ENCODE measurements at places on chromosomes 7 and 10.

DNA sequence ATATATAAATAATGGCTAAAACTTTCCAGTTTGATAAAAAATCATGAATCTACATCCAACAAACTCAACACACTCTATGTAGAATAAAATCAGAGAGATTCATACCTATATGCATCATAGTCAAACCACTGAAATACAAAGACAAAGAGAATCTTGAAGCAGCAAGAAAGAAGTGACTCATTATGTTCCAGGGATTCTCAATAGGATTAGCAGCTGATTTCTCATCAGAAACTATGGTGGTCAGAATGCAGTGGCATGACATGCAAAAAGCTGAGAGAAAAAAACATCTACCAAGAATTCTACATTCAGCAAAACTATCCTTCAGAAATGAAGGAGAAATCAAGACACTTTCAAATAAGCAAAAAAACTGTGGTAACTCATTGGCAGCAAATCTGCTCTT is 187.4 kb downstream of the RNLS start:
- DNase-seq: no peak

DNA sequence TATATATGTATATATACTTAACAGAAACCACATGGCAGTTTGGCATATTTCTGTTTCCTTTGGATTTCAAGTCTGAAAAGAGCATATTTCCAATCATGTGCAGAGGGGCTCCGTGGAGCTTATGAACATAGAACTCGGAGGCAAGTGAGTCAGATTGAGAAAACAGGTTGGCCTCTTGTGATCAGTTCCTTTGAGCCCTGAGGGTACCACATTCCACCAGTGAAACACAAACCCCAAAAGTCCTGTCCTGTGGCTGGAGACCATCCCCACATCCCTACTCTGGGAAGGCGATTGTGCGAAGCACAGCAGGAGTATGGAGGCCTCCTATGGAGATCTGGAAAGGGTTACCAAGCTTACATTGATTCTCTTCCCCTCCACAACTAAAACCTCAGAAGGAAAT is 196.7 kb upstream of the TMEM72 start:
- no peak for DNase-seq

DNA sequence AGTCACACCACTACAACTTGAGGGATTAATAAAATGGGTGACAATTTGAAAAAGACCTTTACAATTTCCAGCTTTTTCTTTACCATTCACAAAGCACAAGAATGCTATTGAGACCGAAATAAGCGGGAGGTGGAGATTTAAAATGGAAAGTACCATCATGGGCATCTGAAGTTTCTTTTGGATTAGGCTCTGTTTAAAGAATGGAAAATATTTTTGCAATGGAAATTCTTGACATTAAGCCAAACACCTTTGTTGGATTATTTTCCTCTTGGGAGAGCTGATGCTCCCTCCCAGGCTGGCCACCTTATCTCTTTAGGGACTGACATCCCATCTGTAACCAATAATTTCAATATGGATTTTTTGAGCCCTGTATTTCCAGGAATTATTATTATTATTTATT is 62.5 kb downstream of the BPGM start:
- no peak for DNase-seq

- no peak for DNase-seq
Observed at GRCh38 chr7:156823435-156823834, 69.5 kb downstream of the LMBR1 start.

GRCh38 chr7:4479367-4480039 is 202.6 kb upstream of the FOXK1 start:
- no peak for DNase-seq

GRCh38 chr7:128075242-128076095 is 44.2 kb upstream of the LRRC4 start:
- peak; percentile 24 for DNase-seq

DNA sequence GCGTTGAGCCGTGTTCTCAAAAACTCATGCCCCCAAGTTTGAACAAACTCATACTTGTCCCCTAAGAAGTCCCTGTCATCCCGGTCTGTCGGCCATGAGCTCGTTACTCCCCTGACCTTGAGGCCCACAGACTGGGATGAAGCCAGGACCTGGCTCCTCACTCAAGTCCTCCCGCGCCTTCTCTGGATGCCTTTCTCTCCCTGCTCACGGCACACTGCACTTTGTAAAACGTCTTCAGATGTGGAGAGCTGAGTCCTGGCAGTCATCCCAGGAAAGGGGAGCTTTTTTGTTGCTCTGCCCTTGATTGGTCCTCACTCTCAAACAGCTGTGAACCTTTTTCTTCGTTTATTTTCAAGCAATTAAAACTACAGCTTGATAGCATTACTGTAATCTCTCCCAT is 110.8 kb downstream of the JAZF1 start:
- no peak for DNase-seq

DNA sequence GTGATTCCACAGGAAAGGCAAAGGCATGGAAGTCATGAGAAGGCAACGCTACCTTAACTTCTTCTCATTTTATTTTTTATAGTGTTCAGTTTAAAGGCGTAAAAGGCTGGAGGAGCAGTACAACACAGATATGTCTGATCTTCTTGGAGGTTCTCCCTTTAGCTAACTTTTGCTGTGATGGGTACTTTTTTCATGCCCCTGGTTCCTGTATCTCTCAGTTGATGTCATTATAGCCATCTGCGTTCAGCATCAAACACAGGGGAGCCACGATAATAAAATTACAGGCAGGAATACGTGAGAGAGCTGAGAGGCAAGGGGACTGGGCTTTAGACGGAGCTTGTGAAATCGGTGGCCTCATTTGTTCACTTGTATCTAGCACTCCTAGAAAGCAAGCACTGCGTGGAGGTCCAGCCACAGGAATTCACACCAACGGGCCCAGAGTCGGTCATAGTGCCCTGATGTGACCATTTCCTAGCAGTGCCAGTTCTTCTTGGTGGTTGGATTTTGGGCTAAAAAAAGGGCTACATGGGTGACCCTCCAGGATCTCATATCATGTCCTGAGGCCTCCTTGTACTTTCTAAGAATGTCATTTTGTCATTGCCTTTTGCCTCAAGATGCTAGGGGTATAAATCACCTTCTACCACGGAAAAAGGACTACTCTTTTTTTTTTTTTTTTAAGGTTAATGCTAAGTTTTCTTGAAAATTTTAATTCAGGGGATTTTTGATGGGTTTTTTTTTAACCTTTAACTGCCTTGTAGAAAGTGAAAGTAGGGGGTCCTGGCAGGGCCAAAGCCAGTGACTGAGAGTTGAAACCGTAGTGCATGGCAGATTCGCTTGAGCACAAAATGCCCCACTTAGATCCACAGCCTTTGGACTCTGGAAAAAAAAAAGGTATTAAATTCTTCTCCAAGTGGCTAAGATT is 191.5 kb downstream of the CELF2 start:
- DNase-seq: no peak

DNA sequence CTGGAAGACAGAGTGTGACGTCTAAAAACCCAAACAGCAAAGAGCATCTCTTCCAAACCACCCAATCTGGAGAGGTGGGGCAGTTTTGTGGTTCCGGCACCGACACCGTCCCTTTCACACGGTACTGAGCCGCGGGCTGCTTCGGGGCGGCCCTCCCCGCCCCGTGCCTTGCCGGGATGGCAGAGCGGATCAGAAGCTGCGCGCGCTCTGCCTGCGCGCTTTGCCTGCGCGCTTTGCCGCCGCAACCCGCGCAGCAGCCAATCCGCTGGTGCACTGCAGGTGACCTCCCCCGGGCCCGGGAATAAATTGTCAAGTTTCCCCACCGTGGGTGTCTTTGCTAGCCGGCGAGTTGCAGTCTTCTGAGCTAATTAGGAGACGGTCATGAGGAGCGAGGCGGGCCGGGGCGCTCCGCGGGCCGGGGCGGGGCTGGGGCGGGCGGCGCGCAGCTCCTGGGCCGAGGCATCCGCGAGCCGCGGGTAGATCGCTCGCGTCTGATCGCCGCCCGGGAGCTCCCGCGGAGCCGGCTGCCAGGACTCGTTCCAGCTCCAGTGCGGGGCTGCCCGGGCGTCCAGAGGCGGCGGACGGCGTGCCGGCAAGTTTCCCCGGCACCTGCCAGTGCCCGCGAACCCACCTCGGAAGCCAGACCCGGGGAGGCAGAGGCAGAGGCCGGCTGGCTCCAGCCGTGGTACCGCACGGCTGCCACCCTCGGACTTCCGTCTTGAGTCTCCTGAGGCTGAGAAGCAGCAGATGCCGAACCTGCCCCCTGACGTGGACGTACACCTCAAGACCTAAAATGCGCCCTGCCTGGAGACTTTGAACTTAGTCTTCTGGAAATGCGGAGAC is 536.0 kb upstream of the GALNT17 start:
- DNase-seq: no peak

- DNase-seq: no peak
Observed at GRCh38 chr7:141323826-141324225, 227.4 kb upstream of the AGK start.

DNA sequence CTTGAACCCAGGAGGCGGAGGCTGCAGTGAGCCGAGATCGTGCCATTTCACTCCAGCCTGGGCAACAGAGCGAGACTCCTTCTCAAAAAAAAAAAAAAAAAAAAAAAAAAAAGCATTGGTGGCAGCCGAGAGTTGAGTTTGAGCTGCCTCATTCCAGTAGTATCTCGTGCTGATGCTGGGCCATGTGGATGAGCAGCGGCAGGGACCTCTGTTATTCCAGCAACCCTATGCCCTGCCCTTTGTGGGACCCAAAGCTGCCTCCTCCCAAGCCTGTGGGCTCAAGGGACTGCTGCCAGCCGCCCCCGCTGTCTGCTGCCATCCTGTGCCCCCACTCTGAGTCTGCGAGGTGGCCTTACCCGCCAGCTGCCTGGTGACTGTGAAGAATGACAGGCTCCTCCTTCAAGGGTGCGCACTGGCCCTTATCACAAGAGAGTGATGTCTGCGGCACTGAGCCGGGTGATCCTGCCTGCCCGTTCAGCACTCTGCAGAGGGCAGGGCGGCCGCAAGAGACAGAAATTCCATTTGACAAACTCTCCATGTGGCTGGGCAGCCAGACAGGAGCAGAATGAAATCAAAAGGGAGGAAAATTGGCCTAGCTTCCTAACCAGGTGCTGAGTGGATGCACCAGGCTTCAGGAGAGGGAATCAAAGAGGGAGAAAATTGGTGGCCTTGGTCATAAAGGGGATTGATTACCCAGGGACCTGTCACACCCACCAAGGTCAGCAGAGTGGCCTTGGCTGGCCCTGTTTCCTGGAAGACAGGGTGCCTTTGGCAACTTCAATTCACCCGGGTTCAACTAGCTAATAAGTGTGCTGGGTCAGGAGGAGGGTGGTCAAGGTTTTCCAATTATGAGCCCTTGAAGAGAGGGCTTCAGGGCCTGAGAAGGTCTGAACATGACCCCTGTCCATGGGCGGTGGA is 65.3 kb upstream of the ZMIZ1 start:
- no peak for DNase-seq

DNA sequence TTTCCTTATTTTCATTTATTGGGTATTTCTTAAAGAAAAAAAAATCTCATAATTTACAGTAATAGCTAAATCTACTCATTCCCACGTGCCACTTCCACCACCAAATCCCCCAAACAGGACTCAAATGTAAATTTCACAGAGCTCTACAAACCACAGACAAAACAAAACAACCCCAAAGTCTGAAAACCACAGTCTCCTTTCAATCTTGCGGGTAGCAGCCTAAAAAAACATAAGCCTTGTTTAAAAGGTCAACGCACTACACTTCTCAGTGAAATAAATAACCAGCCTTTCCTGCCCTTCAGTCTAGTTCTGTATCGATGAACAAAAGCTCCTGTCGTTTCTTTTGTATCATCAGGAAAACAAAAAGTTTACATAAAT is 121.8 kb upstream of the AFAP1L2 start:
- no peak for DNase-seq

- DNase-seq: no peak
Observed at GRCh38 chr10:64103750-64104470, 582.7 kb downstream of the REEP3 start.
